ENCODE measurements at places on chromosomes 3 and 15.
A peak's percentile ranks its signal among the peaks of the same experiment; 100 is the strongest.

DNA sequence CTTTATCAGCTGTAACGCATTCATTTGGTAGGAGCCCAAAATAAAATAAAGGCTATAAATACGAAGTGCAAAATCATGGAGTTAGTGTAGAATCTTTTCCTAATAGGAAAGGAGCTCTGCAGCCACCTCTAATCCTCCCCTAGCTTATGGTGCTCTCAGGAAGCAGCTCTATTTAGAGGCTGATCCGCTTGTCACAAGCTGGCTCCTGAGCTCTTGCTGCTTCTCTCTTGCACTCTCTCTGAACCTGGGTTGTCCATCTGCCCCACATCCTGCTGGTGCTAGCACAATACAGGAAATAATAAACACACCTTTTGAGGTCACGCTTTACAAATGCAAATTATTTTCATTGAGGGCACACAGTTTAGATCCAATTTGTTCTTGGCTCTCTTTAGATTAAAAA is 37.3 kb upstream of the BFSP2 start:
- DNase-seq = no peak

DNA sequence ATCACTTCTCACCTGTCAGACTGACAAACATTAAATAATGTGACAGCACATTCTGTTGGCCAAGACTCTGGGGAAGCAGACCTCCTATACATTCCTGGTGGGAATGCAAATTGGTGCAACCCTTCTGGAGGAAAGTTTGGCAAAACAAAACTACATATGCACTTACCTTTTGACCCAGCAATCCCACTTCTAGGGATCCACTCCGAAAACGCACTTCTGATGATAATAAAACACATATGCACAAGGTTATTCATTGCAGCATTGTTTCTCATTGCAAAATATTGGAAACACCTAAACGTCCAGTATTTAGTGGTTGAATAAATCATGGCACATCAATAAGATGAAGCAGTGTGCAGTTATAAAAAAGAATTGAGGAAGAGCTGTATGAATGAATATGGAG is 145.5 kb upstream of the ABHD17C start:
- DNase-seq = no peak

DNA sequence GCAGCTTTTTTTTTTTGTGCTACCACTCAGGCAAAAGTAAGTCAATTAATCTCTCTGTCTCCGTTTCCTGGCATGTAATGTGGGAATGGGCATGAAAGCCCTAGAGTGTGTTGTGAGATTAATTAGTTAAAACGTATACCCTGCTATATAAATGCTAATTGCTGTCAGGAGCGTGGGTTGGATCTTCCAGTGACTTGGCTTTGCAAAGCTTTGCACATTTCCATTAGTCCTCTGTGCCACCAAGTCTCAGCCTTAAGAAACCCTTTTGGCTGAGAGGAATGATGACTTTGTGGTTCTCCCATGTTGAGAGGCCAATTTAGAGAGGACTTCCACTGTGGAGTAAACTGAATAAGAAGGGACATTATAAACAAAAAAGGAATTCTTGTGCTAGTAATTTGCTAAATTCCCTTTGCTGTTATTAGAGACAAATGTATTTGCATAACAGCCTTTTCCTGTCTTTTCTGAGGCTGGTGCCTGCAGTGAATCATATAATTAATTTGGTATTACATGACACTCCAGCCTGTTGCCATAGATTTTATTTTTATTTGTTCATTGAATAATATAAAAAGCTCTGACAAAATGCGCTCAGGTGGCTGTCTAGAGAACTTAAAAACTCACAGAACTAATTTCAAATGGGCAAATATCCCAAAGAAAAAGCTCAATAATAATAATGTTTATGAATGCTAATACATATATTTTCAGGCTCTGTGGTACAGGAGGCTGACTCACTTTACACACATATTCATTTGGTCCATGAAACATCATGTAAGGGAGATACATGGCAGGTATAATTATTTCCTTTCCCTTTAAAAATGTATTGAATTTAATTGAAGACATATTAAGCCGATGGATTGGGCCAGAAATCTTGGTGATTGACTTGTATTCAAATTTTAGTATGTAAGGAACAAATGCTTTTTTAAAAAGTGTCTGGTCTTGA is 82.7 kb downstream of the IL1RAP start:
- no peak for DNase-seq

- DNase-seq = no peak
Observed at GRCh38 chr15:93762036-93762435, 469.3 kb upstream of the MCTP2 start.

- DNase-seq = peak; percentile 11
Observed at GRCh38 chr3:28207000-28207733, 34.3 kb upstream of the CMC1 start.

DNA sequence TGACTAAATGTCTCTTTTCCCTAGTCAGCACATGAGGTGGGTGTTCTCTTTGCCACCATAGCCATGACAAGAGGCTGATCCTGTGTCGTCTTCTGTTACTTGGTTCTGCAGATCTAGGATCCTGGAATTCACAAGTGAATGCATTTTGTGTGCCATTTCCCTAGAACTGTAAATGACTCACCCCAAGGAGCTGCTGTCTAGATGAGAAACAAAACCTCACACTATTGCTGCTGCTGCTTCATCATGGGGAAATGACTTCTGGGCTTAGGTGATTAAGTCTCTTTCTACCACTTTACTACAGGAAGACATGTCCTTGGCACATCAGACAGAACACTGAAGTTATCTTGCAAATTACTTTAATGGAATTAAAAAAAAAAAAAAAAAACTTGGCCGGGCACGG is 54.9 kb downstream of the SLCO3A1 start:
- no peak for DNase-seq

- no peak for DNase-seq
Observed at GRCh38 chr3:12719541-12719940, 39.5 kb downstream of the TMEM40 start.

- no peak for DNase-seq
Observed at GRCh38 chr3:54733106-54734006, 194.5 kb downstream of the LRTM1 start.

- DNase-seq = no peak
Observed at GRCh38 chr3:143328451-143328850, 208.9 kb downstream of the CHST2 start.

DNA sequence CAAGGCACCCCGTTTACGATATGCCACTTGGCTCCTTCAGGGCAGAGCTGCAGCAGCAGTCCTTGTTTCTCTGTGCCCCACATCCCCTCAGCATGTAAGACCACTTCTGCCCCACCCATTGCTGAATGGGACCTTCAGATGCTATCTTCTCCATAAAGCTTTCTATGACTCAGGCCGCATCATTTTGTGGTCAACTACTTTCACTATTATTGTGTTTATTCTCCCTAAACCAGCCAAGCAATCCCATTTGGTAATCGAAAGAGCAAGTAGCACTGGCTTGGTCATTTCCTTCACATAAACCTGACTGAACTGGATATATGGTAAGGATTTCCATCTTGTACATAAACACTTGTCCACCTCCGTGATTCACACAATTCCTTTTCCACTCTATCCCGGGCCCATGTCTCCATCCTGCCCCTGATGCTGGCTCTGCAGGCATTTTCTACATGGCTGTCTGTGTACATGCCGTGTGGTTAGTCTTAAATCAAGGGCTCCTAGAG is 25.7 kb downstream of the LIPC start:
- peak; percentile 82 for DNase-seq

DNA sequence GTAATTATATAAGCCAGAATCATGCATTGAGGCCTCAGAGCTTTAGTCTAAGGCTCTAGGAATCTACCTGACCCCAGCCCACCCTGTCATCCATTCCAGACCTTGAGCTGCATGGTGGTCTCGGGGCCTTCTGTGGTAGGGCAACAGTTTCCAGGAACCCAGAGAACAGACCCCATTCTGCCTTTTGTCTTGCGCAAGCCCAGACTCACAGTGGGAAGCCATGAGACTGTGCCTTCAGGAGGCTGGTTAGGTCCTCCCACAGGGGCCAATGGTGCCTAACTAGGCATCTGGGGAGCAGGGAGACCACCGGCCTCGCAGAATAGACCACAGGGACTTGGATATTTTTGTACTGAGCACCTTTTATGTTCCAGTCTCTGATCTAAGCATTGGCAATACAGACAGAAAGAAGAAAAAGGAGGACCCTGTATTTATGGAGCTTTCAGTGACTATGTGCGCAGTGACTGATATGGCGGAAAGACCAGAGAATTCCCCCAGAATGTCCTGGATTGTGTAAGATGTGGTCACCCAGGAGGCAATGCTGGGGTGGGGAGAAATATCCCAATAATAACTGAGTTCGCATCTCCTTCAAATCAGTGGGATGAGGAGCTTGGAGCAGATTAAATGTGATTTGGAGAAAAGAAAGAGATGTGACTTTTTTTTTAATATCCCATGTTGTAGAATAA is 40.1 kb downstream of the MCF2L2 start:
- no peak for DNase-seq

- DNase-seq = no peak
Observed at GRCh38 chr15:81760686-81761085, 285.1 kb downstream of the MEX3B start.

DNA sequence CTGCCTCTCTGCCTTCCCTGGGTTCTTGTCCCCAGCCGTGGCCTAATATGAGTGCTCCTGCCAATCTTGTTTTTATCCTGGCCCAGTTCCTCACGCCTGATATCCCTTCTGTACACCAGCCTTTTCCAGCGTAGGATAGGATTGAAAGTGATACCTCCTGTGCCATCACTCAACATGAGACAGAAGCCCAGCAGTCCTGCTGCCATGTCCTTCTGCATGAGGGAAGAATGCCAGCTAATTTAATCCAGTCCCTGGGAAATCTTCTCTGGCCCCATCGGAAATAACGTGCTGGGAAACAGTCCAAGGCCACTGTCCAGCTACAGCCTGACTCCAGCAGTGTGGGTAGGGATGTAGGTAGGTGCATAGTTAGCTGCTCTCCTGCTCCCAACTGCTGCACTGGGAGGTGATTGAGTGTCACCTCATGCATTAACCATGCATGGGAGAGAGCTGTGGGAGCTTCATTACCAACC is 92.0 kb upstream of the TPM1 start:
- DNase-seq = no peak

- no peak for DNase-seq
Observed at GRCh38 chr15:42182961-42183360, 25.1 kb downstream of the VPS39 start.

DNA sequence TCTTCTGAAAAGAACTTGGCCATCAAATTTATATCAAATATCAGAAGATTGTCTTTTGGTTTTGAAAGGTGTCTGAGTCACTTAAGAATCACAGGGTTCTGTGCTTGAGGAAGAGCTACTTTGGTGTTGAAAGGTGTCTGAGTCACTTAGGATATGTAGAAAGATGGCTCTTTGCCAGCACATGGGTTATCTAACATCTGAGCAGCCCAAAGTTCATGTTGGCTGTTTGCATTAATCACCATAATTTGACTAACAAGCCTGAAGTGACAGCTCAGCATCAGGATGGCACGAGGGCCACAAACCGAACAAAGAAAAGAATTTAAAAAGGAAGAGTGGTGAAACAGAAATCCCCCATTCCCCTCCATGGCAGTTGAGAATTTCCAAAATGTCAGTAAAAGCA is 190.5 kb upstream of the CMC1 start:
- peak; percentile 71 for DNase-seq

- no peak for DNase-seq
Observed at GRCh38 chr15:49737127-49737526, 116.3 kb downstream of the DTWD1 start.

DNA sequence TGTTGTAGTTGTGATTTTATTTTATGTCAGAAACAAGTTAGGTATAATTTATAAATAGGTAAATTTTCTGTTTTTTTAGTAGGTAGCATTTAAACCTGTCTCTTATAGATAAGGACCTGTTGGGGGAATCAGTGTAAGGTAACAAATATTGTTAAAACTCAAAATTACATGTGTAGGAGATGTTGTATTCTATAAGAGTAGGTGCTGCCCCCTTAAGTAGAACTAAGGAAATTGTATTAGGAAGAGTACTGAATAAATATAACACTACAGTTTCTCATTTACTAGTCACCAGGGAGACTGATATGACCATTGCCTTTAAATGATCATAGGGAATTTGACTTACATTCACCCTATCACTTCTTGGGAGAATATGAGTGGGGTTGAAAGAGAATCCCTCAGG is 31.2 kb downstream of the SLC25A36 start:
- no peak for DNase-seq

GRCh38 chr3:73964818-73965217 is 340.1 kb upstream of the PDZRN3 start:
- DNase-seq = no peak

DNA sequence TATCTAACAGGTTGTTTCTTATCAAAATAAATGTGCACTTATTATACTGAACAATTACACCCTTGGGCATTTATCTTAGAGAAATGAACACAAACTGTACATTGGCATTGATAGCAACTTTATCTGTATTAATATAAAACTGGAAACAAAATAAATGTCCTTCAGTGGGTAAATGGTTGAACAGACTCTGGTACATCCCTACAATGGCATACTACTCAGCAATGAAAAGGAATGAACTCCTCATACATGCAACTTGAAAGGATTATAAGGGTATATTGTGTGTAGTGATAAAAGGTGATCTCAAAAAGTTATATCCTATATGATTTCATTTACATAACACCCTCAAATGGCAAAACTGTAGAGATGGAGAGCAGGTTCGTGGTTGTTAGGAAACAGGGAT is 23.7 kb upstream of the DLG1 start:
- no peak for DNase-seq

- no peak for DNase-seq
Observed at GRCh38 chr3:185760550-185760949, 64.3 kb downstream of the IGF2BP2 start.

GRCh38 chr15:50753463-50753862 is 12.0 kb downstream of the SPPL2A start:
- no peak for DNase-seq

DNA sequence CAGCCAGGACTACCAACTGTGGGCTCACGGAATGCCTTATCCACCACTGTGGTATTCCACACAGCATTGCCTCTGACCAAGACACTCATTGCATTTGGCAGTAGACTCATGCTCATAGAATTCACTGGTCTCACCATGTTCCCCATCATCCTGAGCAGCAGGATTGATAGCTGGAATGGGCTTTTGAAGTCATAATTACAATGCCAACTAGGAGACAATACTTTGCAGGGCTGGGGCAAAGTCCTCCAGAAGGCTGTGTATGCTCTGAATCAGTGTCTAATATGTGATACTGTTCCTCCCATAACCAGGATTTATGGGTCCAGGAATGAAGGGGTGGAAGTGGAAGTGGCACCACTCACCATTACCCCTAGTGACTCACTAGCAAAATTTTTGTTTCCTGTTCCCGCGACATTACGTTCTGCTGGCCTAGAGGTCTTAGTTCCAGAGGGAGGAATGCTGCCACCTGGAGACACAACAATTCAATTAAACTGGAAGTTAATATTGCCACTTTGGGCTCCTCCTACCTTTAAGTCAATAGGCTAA is 58.6 kb upstream of the CCDC80 start:
- DNase-seq = no peak

DNA sequence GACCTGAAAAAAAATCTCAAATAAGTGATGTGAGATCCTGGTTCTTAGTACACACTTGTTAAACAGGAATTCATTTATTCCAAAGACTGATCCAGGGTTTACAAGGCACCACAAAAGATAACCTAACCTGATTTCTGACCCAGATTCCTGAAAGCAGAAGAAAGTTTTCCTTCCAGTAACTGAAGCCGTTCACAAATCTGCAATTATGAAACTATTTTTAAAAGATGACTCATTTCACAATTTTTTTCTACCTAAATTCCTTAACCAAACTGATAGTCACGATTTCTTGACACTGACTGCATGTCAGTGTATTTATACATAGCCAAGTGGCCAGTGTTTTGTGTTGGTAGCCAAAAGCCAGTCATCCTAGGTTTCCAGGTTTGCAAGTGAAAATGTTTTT is 17.1 kb downstream of the SLC9A9 start:
- DNase-seq = peak; percentile 73

Data from activated CD4-positive, alpha-beta T cell treated with anti-CD3 and anti-CD28 coated beads, Interleukin-2, amount 50 U/mL, for 16 hours (primary cell).